ENCODE measurements at places on chromosomes 12 and 14.

DNA sequence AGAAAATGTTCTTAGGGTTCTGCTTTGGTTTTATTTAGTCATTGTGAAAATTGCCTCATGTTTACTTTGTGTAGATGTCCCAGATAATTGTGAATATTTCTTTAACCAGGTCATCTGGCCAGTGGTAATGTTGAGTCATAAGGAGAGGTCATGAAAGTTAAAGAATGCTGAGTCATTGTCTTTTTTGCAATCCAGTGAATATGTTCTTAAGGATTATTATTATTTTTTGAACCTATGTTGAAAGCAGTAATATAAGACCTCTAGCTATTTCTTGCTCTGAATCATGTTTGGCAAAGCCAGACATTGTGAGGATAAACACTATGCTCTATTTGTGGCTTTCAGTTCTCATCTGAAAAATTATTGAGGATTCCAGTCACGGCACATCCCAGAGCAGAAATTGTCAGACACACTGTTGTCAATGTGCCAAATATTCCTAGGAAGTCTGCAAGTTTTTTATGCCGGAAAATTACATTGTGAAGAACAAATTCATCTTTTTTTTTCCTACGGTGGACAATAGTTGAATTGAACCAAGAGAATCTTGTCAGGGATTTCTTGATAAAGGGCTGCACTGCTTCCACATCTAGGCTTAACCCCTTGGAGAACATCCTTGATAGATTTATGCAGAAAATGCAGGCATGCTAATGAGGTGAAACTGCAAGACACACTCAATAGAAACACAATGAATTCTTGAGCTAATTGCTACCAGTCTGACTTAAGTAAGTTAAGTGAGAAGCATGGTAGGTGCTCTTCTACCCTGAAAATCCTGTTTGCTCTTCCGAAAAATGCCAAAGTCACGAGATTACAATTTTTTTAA, 369.6 kb downstream of the ATP23 start:
- DNase-seq: no peak

- DNase-seq: peak; percentile 84
These were observed 62.9 kb upstream of the NID2 start for GRCh38 chr14:52131640-52132320.

DNA sequence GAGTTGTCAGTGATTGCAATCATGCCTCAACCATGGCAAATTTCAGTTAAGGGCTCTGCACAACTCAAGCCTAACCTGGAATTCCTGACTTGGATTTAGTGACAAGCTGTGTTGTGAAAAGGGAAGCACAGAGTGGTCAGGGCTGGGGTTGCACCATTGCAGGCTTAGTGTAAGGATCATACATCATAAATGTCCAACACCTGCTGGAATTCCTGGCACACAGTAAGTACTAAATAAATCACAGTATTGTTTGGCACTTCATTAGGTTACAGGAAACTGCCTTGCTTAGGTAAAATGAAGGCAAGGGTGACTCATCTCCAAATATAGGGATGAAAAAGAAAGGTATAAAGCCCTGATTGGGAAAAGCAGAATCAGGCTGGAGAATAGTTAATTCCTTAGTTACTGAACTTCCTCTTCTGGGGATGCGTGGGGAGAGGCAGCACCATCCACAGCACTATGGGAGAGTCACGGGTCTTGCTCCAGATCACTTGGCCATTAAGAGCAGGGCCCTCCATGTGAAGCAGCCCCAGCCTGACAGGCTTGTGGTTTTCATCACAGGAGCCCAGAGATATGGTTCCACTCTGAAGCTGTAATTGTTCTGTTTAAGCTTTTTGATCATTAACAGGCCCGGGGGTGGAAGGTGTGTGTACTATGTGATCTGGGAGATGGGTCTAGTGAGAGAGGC, 39.7 kb downstream of the SLC8A3 start:
- no peak for DNase-seq

DNA sequence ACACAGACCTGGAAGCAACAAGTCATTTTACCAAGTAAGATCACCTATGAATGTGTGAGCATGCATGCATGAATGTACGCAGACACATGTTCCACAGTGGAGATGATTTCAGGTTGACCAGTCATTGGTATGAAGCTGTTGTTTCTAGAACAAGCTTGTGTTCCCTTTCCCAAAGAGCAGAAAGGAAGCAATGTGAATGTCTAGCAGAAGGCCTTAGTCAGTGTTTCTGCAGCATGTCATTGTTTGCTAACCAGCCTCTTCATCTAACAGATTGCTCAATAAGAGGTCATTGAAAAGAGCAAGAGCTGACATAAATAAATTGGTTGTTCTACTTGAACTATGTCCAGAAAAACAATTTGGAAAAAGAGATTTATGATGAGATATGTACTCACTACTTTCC, 191.4 kb downstream of the PLCZ1 start:
- no peak for DNase-seq

- peak; percentile 18 for DNase-seq
These were observed 6.6 kb downstream of the FGF6 start for GRCh38 chr12:4438834-4439596.

DNA sequence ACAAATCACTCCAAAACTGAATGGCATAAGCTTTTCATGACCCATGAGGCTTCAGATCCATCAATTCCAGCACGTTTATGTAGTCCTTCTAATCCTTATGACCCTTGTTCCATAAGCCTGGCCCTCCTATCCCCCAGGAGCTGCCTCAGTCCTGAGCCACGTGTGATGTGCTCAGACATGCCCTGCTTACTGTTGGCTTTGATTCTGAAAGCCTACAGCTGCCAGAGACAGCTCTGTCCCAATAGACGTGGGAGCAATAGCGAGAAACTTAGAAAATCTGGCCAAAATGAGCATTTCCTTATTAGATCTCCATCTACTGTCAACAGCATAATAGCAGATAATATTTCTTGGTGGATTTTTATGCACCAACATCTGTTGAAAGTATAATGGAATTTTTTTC, 33.2 kb downstream of the DUSP6 start:
- no peak for DNase-seq

DNA sequence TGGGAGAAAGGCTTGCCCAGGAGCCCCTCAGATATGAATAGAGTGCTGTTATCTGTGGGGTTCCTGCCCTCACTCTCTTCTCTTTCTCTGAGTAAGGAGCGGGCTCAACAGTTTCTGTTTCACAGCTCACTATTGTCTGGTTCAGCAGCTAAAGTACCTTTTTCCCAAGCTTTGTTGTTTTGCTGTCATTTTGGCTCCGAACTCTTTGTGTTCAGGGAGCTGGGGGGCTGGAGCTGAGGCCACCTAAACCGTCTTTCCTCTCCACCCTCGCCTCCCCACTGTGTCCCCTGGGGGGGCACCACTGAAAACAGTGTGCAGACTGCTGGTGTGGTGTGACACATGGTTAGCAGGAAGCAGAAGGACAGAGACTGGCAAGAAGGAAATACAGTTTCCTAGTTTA, 51.4 kb downstream of the FBXW8 start:
- peak; percentile 84 for DNase-seq

DNA sequence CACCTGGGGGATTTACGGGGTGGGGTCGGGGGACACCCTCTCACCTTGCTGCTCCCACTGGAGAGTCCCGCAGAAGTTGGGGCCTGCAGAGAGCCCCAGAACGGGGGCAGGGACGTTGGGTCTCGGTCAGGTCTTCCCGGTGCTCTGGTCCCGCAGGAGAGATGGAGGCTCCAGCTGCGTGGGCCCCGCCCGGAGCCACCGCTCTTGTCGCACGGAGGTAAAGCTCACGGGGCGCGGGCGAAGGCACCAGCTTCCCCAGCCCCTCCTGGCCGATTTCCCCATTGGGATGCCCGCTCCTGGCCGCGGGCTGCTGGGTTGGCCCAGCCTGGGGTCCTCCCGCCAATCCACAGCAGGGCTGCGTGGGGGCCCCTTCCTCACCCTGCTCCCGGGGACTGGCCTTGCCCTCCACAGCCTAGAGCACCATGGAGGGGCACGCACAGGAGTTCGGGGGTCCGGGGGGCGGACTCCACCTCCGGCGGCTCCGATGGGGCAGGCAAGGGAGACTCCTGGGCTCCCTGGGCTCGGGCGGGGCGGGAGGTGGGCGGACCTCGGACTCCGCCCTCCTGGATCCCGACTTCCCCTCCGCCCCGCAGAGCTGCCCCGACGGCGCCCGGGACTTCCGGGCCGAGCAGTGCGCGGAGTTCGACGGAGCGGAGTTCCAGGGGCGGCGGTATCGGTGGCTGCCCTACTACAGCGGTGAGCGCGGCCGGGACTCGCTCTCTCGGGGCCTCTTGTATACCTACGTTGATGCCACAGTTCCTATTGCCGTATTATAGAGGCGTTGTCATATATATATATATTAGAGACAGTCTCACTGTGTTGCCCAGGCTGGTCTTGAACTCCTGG, 8.4 kb downstream of the PAPLN start:
- peak; percentile 68 for DNase-seq

GRCh38 chr12:56020423-56021184, at the start of gene IKZF4:
TSS of gene IKZF4 (plus strand) at chr12:56021043. CDS start at chr12:56021494, 451 bp downstream.
- DNase-seq: peak; percentile 82

DNA sequence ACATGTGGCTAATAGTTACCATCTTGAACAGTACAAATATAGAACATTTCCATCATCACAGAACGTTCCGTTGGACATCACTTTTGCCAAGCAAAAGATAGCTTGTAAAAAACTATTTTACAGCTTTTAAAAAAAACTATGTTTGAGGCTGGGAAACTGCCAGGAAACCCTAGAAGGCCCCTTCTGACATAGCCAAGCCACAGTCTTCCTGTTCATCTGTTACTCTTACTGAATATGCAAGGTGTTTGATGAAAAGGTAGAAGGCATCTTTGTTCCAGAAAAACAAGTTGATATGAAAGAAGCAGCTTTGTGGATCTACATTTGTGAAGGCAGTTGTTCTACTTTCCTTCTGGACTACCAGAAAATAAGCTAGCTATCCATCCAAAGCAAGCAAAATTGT, 23.6 kb upstream of the WNK1 start:
- DNase-seq: peak; percentile 57

DNA sequence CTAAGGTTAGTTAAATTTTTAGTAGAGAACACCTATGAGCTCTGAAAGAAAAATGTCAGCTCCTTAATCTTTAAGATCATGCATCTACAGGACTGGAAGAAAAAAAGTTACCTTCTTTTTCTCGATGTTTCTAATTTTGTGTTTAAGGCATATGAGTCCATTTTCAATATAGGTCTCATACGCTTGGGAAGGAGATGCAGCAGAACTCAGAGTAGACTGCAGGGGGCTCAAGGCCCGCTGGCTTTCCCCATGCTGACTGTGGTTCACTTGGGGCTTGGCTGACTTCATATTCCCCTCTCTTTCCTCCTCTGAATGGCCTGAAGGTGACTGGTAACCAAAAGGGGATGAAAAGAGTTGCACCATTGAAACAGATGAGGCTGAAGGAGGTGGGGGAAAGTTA, 1.5 kb downstream of the CAPRIN2 start:
- DNase-seq: peak; percentile 47

- DNase-seq: peak; percentile 90
These were observed 7.9 kb upstream of the NAA25 start for GRCh38 chr12:112116232-112117060.

DNA sequence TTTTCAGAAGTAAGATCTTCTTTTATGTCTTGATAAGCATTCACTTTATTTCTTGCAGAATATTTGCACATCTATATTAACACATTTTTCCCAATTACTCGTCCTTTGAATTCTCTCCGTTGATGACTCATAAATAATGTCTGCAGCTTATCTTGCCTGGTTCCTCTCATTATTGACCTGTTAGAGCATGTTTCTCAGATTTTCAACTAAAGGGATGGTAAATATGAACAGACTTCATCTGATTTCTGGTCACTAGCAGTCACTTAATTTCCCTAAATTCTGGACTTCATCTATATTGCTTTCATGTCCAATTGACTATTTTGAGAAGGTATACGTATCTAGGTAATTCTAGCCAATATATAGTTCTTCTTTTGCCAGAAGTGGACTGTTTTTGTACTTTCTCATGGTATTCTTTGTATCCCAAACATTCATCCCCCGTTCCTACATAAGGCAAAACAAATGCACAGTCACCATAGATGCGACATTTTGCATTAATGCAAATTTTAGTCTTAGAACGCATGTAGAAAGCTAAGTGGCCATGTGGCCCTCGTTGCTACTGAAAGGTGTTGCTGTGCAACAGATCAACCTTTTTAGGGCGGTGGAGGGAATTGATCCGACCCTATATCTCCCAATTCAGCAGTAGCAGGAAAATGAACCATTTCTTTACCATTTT, 6.2 kb downstream of the PIK3C2G start:
- DNase-seq: no peak

DNA sequence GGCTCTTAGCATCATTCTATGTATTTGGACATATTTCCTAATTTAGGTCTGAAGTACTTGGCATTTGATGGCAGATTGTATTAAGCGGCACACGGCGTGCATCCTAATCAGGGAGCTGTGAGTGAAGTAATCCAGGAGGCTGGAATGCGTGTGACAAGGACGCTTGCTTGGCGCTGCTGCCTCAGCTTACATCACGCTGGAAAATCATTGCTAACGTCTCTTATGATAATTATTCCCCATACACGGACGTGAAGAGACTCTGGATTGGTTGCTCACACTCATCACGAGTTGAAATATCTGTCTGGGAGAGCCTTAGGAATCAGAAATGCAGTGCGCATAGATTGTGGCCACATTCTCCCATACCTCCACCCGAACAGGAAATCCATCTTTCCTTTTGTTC, 85.3 kb downstream of the FBXW8 start:
- no peak for DNase-seq

DNA sequence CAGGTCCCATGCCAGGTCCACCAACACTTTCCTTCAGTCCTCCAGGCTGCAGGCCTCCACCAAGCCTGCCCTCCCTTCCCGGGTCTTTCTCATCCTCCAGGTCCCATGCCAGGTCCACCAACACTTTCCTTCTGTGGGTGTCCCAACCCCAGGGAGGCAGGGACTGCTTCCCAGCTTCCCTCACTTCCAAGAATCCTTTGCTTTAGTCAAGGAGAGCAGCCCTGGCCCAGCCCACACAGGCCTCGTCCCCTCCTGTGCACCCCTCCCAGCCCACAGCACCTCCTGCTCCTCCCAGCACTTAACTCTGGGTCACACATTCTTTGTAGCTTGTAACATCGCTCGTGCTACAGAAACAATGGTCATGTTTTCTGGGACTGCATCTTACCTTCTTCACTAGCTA, 72.9 kb downstream of the TESC start:
- DNase-seq: no peak

- peak; percentile 32 for DNase-seq
These were observed 17.3 kb upstream of the DNAH10 start for GRCh38 chr12:123744836-123745235.

DNA sequence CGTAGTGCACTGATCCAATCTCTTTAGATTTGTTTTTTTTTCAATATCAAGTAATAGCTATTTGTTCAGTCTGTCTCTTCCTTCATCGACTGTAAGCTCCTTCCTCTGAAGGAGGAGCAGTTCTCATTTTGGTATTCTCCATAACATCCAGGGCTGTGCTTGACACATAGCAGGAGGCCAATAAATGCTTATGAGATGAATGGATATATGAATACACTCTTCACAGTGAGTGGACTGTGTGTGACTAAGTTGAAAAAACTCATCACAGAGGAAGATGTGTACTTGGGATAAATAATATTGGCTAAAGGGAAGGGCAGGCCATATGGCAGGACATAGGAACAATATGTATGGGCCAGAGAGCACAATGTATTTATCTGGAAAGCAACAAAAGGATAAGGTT, 205.3 kb upstream of the PRICKLE1 start:
- no peak for DNase-seq
